SW480 (cell line): ENCODE measurements at places on chromosomes 6 and 20.
A peak's percentile ranks its signal among the peaks of the same experiment; 100 is the strongest.

DNA sequence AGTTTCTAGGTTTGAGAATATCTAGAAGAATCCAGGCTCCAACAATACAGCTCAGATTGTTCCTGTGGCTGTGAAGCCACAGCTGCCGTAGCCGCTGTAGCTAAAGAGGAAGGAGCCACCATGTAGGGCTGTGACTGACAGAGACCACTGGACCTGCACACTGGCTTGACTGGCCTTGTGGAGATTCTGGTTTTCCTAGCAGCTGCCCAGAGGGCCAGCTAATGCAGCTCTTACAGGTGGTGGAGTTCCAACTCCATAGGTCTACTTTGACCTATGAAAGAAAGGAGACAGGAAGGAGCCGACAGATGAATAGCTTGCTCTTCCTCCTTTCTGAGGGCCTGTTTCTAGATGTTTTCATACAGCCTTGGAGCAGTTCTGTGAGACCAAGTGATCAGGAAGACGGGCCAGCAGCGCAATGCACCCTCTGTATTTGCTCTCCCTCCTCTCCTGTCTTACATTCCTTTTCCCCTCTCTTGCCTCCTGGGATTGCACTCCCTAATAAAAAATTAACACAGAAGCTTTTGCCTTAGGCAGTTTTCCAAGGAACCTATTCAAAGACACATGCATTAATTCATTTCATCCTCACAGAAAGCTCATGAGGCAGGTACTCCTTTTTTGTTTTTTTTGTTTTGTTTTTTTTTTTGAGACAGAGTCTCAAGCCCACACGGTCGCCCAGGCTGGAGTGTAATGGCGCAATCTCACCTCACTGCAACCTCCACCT lies 51.8 kb upstream of the MYB start:
- no peak for DNase-seq

- DNase-seq: no peak
These were observed 35.0 kb upstream of the NELFCD start for GRCh38 chr20:58945965-58946631.

DNA sequence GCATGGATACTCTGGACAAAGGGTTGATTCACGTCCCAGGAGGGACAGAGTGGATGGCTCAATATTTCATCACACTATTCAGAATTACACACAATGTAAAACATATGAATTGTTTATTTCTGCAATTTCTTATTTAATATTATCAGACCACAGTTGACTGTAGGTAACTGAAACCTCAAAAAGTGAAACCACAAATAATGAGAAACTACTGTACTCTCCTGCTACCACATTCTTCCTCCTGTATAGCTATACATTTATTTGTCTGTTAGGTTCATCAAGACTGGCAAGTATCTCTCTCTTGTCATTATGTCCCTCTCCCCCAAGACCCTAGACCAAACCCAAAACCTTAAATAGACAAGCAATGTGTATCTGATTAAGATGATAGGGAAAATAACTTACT lies 60.0 kb downstream of the SYCP2 start:
- DNase-seq: no peak

GRCh38 chr20:4972506-4973251 lies 28.6 kb downstream of the SLC23A2 start:
- DNase-seq: peak; percentile 67

GRCh38 chr20:19631410-19631809 lies 126.6 kb upstream of the RIN2 start:
- no peak for DNase-seq

DNA sequence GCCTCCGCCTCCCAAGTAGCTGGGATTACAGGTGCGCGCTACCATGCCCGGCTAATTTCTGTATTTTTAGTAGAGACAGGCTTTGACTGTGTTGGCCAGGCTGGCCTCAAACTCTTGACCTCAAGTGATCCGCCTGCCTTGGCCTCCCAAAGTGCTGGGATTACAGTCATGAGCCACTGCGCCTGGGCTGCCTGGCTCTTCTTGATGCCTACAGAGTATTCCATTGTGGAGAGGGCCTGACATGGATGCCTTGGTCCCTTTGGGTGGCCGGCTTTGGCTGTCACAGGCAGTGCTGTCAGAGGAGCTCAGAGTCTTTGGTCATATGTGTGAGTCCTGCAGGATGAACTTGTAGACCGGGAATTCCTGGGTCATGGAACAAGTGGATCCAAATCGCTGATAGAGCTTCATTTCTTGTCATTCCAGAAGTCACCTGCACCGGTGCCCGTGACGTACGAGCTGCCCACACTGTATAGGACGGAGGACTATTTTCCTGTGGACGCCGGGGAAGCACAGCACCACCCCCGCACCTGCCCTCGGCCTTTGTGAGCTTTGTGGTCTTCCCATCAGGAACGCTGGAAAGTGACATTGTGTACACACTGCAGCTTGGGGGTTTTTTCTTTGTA lies 55.1 kb downstream of the ADNP start:
- DNase-seq: no peak

DNA sequence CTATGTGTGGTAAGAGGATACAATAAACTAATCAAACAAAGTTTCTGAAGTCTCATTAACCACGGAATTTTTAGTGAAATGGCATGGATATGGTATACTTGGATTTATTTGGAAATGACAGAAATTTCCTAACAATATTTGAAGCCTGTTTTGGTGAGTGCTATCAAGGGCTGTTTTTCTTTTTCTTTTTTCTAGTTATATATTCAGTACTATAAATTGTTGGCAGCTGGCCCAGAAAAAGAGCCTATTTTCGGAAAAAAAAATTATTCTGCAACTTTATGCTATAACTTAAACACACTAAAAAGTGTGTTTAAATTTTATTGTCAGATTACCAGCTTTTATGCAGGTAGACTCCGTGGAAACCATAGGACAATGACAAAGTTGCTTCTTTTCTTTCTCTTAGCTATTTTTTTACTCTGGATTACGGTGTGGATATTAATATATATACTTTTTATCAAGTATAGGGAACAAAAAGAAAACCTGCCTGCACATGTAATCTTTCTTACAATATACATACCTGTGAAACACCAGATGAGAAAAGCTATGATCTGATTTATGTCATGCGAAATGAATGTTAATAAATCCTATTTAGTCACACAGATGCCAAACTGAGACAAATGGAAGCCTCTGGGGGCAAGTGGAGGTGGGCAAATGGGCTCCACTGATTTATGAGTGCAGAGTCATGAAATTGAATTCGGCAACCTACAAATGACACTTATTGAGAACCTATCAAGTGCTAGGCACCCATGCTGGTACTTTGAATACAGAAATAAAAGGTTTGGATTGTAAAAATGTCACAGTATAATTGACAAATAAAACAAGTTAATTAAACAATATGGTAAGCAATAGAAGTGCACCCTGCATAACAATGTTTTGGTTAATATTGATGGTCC lies 919.5 kb upstream of the FLRT3 start:
- no peak for DNase-seq

DNA sequence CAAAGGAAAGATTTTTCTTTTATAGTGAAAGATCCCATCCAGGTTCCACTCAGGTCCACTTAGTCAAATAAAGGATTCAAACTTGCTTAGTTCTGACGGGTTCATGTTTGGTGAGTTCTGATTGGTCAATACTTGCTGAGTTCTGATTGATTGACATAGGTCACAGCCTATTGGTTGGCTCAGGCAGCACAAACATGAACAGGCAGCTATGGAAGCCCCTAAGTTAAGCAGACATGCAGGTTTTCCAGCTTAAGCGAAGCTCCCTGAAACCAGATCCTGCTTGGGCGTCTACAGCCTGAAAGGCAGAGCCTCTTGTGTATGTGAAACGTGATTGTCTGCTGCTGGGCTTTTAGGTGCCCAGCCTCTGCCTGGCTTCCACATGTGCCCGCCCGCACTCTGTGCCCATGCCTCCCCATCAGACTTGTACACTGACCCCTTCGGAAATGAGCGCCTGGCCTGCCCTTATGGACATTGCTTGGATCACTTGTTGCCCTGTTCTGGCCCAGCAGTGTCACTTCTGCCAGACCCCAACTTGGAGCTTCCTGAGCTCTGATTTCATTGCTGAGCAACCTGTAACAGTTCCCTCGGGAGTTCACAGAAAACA lies 45.4 kb upstream of the ECI2 start:
- peak; percentile 14 for DNase-seq

- no peak for DNase-seq
These were observed 52.1 kb downstream of the IRF4 start for GRCh38 chr6:443621-444159.

- no peak for DNase-seq
These were observed 95.3 kb upstream of the VSTM2L start for GRCh38 chr20:37807471-37808232.

GRCh38 chr6:119960036-119960435 lies 610.5 kb upstream of the MAN1A1 start:
- DNase-seq: no peak

DNA sequence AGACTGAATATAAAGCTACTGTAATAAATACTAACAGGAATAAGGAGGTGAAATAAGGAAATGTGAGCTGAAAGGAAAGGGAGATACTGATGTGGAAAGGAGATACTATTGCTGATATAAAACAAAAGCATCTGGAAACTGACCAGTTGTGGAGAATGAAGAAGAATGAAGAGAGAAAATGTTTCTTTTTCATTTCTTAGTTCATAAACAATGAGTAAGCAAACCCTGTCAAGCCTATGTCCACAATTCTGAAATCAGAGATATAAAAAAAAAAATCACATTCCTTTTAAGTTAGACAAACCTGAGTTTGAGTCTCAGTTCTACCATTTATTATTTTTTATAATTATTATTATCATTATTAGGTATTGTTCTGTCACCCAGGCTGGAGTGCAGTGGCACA lies 121.6 kb upstream of the GJE1 start:
- no peak for DNase-seq

DNA sequence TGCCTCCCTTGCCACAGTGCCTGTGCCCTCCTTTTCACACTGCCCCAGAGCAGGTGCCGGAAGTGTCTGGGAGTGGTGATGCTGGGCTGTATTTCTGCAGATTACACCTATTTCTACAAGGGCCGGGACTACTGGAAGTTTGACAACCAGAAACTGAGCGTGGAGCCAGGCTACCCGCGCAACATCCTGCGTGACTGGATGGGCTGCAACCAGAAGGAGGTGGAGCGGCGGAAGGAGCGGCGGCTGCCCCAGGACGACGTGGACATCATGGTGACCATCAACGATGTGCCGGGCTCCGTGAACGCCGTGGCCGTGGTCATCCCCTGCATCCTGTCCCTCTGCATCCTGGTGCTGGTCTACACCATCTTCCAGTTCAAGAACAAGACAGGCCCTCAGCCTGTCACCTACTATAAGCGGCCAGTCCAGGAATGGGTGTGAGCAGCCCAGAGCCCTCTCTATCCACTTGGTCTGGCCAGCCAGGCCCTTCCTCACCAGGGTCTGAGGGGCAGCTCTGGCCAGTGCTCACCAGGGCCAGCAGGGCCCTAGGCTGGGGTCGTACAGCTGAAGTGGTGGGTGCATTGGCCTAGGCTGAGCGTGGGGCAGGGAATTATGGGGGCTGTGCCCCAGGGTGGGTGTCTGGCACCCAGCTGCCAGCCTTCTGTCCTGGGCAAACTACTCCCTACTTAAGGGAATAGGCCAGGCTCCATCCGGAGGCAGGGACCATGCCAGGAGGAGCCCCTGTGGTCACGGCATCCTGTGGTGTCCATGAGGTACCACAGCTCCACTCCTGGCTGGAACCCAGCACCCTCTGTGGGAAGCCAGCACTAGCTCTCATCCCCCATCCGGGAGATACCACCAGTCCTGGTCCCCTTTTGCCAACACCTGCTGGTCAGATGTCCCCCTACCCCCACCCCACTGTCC lies 3.5 kb downstream of the MMP24OS start:
- DNase-seq: no peak

GRCh38 chr6:87483929-87484328 lies 11.2 kb downstream of the SLC35A1 start:
- DNase-seq: peak; percentile 18

DNA sequence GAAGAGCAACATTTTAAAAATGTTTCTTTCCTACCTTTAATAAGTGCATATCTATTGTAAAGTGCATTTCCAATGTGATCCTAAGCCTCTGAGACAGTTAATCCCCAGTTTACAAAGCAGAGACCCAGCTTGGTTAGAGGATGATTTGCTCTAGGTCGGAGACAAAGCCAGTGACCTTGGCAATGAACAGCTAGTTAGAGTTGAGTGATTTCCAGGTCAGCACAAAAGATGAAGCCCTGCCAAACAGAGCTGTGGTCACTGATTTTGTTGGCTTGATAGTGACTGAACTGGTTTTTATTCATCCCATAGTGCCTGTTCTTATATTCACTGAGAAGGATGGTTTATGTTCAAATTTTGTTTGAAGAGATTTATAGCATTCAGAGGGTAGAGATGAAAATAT lies 56.6 kb upstream of the CD83 start:
- DNase-seq: no peak

DNA sequence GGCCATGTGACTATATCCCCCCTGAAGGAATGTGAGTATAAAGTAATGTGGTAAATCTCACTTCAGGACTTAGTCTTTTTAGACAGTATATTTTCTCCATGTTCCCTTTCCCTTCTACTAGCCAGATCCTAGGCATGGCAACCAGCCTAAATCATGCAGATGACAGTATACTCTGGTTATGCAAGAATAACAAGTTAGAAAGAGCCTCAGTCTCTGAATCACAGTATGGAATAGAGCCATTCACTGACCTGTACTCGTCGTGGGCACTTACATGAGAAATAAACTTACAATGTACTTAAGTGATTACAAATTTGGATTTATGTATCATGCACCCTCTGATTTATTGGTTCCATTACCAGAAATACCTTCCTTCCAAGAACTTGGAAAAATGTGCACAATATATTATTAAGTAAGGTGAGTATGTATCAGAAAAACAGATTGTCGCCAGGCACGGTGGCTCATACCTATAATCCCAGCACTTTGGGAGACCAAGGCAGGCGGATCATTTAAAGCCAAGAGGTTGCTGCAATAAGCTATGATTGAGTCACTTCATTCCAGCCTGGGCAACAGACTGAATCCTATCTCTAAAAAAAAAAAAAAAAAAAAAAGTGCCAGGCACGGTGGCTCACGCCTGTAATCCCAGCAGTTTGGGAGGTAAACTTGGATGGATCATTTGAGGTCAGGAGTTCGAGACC lies 25.1 kb upstream of the FAM8A1 start:
- no peak for DNase-seq

DNA sequence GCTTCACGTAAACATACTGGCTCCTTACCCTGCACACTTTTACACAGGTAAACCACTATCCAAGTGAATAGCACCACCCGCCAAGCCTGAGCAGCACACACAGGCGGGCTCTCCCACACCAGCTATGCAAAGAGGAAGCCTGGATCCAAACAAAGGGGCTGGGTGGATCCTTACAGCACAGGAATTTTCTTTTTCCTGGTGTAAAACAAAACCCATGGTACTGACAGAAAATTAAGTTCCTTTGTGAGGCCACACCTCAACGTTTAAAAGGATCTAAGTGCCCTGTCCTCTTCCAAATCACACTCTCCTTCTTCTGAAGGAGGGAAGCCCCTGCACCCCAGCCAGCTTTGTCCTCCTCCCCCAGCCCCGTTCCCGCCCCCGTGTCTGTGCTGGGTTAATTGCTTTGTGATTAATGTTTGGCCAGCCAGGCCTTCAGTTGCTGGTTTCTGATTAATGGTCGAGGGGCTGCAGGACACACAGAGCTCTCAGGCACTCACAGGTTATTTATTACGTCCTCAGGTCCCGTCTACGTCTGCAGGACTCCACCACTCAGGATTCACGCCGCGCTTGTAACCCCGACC lies 6.1 kb downstream of the DACT2 start:
- peak; percentile 28 for DNase-seq
